Fibroblast of skin of right quadriceps (primary cell): ENCODE measurements at places on chromosomes 4 and X.

- DNase-seq, result no peak
Measured at GRCh38 chr4:22708961-22709360, 16.2 kb downstream of the GBA3 start.

- no peak for DNase-seq
Measured at GRCh38 chrX:38940547-38940946, 139.3 kb downstream of the MID1IP1 start.

DNA sequence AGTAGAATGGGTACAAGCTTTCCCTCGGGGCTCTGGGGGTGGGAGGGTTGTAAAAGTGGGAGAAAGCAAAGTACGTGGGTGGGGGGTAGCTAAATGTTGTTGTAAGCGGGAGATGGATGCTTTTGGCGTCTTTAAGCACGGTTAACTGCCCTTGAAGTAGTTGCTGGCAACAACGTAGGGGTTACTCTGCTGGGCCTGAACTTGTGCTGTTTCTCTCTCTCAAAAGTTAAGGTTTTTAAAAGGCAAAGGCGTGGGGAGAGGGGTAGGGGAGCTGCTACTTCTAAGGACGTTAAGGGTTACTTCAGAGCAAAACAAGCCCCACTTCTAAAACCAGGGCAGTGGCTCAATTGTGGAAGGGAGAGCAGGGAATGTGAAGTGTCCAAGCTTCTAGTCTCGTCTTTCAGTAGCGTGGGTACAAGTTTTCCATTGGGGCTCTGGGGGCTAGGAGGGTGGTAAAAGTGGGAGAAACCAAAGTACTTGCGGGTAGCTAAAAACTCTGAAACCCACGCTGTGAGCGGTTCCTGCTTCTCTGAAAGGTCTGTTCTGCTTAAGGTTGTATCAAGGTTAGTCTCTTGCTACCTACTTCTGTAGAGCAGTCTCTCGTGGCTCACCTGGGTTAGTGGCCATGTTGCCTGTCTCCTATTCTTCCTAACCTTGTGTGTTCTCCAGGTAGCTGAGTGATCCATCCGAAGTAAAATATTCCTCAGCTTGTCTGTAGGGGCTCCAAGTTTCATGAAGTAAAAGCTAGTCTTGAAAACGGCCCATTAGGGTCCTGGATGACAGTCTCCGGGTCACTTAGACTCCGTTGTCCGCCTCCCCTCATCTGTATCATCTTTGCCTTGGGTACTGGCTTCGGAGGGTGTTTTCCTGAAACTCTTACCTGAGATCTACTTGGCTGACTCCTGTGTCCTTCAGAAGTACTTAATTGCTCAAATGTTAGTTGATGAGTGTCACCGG is 1.7 kb upstream of the WDR1 start:
- DNase-seq, result no peak

DNA sequence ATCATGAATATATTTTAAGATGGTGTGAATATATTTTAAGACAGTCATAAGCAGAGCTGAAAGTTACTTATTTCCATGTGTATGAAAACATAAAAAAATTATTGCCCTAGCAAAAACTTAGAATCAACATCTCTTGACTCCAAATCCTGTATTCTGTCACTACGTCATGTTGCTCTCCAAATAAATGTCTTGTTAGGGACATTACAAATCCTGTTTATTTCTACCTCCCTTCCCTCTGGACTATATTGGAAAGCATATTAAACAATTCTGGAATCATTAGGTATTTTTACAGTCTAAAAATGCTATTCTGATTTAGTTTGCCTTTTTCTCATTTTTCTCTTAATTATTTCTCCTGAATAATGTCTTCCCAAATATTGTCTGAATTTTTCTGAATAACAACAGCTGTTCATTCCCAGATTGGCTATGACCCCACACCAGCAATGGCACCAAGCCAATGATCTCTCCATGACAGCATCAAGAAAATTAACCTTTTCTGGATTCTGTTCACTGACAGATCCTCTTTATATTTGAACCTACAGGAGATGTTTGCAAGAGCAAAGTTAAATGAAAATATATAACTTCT is 523.1 kb downstream of the IQCM start:
- no peak for DNase-seq

DNA sequence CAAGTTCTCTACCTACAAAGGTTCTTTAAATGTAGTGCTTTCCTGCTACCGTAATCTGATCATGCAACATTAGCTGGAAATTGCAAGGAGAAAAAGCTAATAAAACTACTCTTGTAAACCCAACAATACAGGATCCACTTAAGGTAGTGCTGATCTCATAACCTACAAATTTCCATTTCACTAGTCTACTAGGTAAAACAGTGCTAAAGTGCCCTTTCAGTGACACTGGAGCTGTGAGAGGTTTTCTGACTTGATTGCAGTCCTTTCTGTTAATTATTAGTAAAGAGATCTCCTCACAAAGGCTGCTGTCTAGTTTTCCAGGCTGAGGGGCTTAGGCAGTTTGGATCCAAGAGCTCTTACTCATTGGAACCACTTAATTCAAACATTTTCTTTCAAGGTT is 1118.7 kb downstream of the SH3BGRL start:
- DNase-seq, result no peak

GRCh38 chr4:85860066-85860740 is 385.3 kb downstream of the ARHGAP24 start:
- DNase-seq, result peak; percentile 63

- DNase-seq, result peak; percentile 58
Measured at GRCh38 chrX:37454537-37455285, 105.5 kb downstream of the PRRG1 start.

DNA sequence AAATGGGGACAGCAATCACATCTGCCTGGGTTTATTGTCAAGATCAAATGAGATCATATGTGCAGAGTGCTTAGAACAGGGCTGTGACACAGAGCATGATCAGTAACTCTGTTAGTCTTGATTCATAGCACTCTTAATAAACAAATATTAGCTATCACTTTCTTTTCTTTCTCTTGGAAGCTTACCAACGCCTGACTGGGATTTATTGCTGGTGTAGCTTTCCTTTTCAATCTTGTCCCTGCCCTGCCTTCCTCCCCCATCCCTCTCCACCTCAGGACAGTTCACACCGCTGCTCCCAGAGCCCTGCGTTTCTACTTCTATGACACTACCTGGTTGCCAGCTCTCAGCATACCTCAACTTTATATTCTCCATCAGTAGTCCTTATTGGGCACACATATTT is 120.7 kb downstream of the LDB2 start:
- DNase-seq, result no peak

DNA sequence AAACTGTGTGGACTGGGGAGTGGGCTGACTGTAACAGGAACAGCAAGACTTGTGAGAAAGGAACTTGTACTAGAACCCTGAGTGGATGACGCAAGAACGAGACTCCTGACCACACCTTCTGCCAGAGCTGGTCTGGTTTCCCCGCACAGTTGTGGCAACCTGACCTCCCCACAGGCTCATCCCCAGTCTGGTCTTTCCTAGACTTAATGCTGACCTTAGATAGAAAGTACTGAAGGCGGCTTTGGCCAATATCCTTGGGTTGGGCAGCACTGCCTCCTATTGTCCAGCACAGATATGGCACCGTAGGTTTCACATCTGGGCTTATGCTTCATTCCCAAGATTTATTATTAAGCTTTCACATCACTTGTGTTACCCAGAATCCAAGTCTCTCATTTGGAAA is 137.8 kb upstream of the FRG1 start:
- no peak for DNase-seq

GRCh38 chr4:119664168-119664907 is 35.7 kb upstream of the PDE5A start:
- no peak for DNase-seq

DNA sequence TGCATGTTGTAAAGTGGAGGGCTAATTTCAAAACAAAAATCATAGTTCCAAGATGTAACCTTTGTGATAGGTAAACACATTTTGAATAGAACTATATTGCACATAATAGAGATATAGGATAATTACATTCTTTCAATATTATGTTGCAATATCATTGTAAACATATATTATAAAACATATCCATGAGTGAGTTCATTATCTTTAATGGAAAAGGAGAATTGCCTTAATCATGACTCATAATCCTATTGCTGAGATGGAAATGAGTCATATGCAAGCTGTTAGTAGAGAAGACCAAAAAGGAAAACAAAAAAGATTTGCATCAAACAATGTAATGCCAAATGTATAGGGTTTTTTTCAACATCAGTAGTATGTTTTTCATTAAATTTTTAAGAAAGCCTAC is 73.7 kb upstream of the WDR44 start:
- DNase-seq, result peak; percentile 22
